ENCODE measurements at places on chromosomes 3 and 15. TPM values are rescaled to one million over a fixed set of nuclear protein-coding genes. Genes with fewer than 3 reads are reported as not detected.

GRCh38 chr3:58116161-58116955, 94.4 kb downstream of the DNASE1L3 start:
- DNase-seq, result no peak

DNA sequence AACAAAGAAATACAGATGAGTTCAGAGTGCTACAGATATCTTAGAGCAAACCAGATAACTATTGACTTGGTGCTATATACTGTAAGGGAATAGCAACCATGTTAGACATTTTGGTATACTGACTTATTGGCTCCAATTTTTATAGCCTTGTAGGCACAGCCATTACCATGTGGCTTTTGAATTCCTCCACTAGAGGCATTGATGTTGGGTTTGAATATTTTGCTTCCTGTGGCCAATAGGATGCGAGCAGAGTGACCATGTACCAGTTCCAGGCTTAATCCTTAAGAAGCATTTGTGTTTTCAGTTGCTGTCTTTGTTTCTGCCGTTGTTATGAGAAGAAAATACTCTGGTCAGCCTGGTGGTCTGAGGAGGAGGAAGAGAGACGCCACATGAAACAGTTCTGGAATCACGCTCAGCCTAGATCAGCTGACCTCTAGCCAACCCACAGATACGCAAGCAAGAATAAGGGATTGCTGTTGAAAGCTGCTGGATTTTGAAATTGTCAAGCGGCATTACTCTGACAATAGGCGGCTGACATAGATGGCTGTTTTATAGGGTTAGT, 109.4 kb upstream of the TNIK start:
- no peak for DNase-seq

GRCh38 chr3:54481606-54482365, 359.4 kb downstream of the CACNA2D3 start:
- no peak for DNase-seq

LRTM1 gene
- total RNA-seq, result 0.16 TPM

MST1 gene
- total RNA-seq, result 10.8 TPM

TOP2B gene
- total RNA-seq, result 81.5 TPM

GRCh38 chr3:168914662-168915061, 748.9 kb downstream of the MECOM start:
- DNase-seq, result no peak

CHP1 gene
- total RNA-seq, result 119 TPM

C15orf62 gene
- not detected for total RNA-seq

CIP2A gene
- total RNA-seq, result 5.8 TPM

DNA sequence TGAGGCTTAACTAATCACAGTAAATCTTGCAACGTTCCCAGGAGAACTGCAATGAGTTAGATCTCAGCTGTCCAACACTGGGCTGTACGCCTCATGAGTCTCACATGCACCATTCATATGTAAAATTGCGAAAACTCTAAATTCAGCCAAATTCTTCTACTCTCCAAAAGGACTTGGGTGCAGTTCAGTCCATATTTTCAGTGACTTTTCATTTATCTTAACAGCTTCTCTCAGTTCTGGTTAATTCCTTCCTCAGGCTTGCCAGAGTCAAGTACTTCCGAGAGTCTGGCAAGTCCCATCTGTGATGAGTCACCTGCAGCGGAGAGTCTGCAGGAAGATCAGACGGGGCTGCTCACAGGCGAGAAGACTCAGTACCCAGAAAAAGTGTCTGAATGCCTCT, 11.5 kb downstream of the CCDC80 start:
- DNase-seq, result peak; percentile 83

DNA sequence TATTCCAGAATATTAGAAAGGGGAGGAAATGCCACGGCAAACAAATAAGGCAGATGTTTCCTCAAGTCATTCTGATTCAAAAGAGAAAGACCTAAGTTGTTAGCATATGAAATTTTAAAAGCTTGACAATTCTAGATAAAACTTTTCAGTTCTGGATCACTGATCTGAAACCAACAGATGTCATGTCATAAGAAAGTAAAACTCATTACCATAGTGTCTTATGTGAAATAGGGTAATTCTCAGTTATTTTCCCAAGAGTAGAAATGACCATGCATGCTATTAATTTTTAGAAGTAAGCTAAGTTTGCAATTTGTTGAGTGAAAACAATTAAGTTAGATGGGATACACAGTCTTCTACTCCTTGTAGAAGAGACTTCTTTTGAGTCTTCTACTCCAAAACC, 630.3 kb downstream of the NAALADL2 start:
- DNase-seq, result no peak

DNA sequence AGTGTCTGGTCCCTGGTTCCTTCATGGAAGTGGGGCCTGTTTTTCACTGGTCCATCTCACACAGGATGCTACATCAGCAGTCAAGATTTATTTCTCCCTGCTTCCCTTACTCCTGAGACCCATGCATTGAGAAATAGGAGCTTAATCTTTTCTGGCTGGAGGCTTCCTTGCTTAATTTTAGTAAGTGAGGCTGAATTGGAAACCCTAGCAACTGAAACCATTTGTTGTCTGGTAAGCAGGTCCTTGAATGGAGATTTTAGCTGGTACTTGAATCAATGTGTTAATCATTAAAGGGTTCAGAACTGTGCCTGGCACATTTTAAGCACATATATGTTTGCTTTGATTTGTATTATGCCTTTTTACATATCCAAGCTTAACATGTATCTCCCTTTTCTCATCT, 20.2 kb upstream of the MEF2A start:
- DNase-seq, result peak; percentile 57

DNA sequence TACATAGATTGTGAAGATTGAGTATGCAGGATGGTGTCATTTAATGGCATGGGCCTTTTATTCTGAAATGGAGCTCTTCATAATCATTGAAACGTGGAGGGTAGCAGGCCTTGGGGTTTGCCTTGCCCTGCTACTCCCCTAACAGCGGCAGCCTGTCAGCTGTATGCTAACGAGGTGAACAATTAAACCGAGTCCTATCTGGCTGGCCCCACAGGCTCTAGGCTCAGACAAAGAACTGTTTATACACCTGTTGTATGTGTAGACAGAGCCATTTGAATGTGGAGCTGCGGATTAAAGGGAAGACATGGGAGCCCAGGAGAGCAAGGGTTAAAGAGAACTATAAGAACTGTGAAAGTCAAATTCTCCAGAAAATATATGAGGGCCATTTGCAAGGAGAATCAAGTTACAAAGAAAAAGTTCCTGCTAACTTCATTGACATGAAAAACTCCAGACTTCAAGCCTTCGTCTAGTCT, 116.7 kb upstream of the CGNL1 start:
- DNase-seq, result peak; percentile 74

GRCh38 chr15:73996939-73997338, 2.4 kb downstream of the PML start:
- DNase-seq, result peak; percentile 56

- DNase-seq, result peak; percentile 68
Observed at GRCh38 chr3:33439546-33440327, 468 bp downstream of the UBP1 start.

LMAN1L gene
- total RNA-seq, result not detected

- DNase-seq, result no peak
Observed at GRCh38 chr3:150302246-150302645, 105.9 kb upstream of the TSC22D2 start.

TERC gene
- 454 TPM for total RNA-seq

GRCh38 chr3:158774965-158775364, 26.9 kb upstream of the MFSD1 start:
- DNase-seq, result no peak

DNA sequence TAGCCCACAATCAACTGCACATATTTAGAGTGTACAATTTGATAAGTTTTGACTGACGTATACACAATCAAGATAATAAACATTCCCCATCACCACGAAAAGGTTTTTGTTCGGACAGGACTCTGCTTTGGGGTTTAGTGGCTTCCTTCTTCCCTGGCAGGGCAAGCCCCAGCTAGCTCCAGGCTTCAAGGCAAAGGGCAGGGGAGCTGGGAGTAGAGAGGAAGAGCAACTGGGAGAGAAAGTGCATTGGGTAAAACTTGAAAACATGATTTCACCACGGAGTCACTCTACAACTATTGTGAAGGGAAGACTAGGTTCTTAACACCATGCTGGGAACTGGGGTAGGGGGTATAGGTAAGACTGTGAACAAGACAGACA, 185.1 kb upstream of the UBE2E1 start:
- DNase-seq, result no peak

- DNase-seq, result no peak
Observed at GRCh38 chr15:89521605-89522004, 25.2 kb upstream of the RHCG start.

DNA sequence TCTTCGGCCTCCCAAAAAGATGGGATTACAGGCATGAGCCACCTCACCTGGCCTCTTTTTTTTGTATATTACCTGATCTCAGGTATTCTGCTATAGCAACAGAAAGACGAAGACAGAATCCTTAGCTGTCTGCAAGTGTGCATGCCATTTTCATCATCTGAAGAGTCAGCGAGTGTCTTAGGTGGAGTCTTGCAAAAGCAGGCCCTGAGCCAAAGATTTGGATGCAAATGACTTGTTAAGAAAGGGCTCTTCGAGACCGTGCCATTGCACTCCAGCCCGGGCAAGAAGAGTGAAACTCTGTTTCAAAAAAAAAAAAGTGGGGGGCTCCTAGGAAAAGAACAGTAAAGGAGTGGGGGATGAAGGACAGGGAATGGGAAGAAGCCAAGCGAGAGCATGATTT, 10.2 kb upstream of the TRIM69 start:
- no peak for DNase-seq

- DNase-seq, result peak; percentile 88
Observed at GRCh38 chr3:157542711-157543500, 39.7 kb upstream of the VEPH1 start.

CORO2B gene
- 1.7 TPM for total RNA-seq

GRCh38 chr3:148642214-148642613, 55.5 kb upstream of the AGTR1 start:
- DNase-seq, result no peak

- peak; percentile 72 for DNase-seq
Observed at GRCh38 chr15:70526221-70526973, 237.0 kb downstream of the UACA start.

- peak; percentile 71 for DNase-seq
Observed at GRCh38 chr3:64011685-64012084, 11.6 kb downstream of the PSMD6 start.

DNA sequence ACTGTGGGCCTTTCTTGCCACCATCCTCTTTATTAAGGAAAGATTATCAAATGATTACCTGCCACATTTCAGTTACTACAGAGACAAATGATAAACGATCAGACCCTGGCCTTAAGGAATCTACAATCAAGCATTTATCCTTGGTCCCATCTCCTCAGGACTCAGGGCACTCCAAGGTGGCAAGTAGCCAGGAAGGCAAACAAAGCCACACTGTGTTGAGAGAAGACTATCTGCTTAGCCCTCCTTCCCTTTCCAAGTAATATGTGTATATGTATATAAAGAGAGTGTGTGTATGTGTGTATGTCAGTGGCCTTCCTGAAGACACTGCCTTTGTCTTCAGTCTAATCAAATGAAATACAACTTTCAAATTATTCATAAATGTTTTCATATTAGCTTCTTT, 490.1 kb upstream of the ATP11B start:
- no peak for DNase-seq

DNA sequence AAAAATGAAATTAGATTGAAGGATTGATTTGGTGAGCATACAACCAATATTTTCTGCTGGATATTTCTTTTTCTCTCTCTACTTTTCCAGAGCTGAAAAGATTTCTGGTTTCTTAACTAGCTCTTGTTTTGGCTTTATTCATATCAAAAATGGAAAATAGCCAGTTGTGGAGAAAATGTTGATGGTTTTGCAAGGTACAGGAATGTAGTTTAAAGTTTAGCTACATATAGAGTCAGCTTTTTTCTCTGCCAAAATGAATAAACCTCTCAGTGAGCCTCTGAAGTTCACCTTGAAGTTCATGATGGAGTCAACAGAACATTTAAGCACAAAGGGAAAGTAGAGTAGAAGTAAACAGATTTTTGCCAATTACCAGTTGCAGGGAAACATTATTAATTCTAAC, 720.5 kb upstream of the ALCAM start:
- no peak for DNase-seq

CCDC33 gene
- not detected for total RNA-seq

DNA sequence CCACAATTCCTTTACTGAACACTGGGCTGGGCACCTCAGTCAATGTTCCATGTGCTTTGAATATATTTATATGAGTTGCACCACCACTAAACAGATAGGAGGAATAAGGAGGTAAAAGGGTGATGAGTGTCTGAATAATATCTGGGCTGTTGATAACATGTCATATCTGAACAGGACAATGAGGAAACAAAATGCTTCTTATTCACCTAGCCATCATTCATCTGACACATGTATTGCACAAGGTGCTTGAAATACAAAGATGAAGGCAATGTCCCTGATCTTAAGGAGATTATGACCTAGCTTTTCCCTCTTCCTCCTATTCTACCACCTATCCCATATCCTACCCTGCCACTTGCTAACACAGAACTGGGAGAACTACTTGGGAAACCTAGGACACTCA, 8.0 kb upstream of the CERS3 start:
- no peak for DNase-seq

GRCh38 chr15:75347222-75348033, 589 bp downstream of the NEIL1 start:
- DNase-seq, result peak; percentile 19

DNA sequence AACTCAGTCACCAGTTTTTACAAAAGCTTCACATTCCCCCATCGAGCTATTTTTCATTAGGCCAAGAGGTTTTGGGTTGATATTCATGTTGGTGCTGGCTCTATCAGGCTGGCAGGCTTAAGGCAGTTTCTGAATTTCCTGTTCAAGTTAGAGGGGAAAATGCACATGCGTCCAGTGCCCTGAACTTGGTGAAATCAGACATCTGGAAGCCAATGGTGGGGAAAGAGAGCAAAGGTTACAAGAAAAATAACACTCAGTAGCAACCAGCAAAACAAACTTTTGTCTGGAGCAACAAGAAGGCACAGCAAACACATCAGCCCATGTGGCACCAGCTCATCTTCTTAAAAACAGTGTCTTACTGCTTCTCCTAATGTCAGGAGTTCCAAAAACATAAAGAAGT, 155.6 kb upstream of the TSC22D2 start:
- DNase-seq, result peak; percentile 67

- no peak for DNase-seq
Observed at GRCh38 chr3:27554706-27555105, 70.5 kb upstream of the SLC4A7 start.

PCOLCE2 gene
- not detected for total RNA-seq

DNA sequence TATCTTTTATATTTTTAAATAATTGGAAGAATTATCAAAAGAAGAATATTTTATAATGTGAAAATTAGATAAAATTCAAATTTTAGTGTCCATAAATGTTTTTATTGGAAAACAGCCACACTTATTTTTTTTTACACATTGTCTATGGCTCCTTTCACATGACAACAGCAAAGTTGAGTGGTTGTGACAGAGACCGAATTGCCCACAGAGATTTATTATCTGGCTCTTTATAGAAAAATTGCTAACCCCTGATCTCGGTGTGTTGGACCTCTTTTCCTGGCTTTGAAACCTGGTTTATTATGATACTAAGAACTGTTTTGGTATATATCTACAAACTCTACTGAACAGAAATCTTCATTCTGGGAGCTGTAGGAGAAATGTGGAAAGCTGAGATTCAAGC, 269.1 kb upstream of the UMPS start:
- no peak for DNase-seq

DNA sequence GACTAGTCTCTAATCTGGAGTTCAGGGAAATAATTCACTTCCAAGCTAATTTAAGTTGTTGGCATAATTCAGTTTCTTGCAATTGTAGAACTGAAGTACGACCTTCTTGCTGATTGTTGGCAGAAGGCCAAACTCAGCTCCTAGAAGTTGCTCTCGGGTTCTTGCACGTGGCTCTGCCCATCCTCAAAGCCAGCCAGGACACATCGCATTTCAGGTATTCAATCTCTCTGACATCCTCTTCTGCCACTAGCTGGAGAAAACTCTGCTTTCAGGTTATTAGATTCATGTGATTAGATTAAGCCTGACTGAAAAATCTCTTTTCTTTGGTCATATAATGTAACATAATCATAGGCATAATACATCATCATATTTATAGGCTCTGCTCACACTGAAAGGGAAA, 362.0 kb downstream of the ZPLD1 start:
- no peak for DNase-seq

All from myocyte (in vitro differentiated cells).